Fibroblast of mammary gland (primary cell): ENCODE measurements at places on chromosomes 7 and 10.
A peak's percentile ranks its signal among the peaks of the same experiment; 100 is the strongest.

GRCh38 chr10:19119191-19119590 is 70.6 kb downstream of the MALRD1 start:
- no peak for DNase-seq

DNA sequence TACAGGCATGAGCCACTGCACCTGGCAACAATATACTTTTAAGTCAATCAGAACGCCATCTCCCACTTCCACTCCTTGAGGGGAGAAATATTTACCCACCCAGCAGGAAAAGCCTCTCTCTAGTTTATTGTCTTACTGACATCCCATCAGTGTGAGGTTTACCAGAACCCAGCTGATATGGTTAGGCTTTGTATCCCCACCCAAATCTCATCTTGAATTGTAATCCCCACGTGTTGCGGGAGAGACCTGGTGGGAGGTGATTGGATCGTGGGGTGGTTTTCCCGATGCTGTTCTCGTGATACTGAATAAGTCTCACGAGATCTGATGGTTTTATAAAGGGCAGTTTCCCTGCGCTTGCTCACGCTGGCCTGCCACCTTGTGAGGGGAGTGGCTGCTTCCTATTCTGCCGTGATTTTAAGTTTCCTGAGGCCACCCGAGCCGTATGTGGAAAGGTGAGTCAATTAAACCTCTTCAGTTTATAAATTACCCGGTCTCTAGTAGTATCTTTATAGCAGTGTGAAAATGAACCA is 37.5 kb upstream of the TPK1 start:
- no peak for DNase-seq

- no peak for DNase-seq
These were observed 175.9 kb downstream of the CUX1 start for GRCh38 chr7:101993311-101993710.

- peak; percentile 53 for DNase-seq
These were observed 49.5 kb downstream of the GNAI1 start for GRCh38 chr7:80183900-80184685.

GRCh38 chr7:3605222-3605621 is 304.2 kb downstream of the SDK1 start:
- no peak for DNase-seq

DNA sequence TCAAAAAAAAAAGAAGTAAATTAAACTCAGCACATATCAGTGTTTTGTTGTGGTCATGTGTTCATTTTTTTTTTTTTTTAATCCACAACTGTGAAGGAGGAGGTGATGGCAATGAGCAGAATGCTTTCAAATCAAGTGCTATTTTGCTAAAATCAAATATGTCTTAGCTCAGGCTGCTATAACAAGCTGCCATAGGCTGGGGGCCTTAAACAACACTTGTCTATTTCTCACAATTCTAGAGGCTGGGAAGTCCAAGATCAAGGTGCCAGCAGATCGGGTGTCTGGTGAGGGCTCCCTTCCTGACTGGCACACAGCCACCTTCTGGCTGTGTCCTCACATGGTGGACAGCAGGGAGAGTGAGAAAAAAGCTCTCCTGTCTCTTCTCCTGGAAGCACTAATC is 203.9 kb downstream of the FAM107B start:
- DNase-seq = no peak

DNA sequence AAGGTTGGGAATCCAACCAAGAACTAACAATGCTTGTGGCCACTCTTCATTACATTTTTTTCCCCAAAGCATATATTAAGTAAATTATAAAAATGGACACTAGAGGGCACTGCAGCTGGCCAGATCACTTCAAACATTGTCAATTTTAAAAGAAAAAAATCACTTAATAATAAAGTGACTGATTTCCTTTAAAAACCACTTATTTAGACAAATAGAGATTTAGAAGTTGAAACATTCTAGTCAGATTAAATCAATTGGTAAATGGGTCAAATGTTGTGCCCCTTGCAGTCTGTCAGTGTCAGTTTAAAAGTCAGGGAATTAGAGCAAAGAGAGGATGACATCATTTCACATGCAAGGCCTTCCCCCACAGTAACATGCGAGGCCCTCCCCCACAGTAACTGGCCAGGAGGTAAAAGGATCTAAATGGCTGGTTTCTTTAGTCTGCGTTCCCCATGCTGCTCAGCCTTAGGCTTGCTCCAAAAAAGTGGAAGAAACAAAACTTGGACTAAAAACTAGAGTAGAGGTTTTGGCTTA is 177.9 kb downstream of the SKAP2 start:
- DNase-seq = peak; percentile 90

- DNase-seq = no peak
These were observed 41.9 kb downstream of the DGKI start for GRCh38 chr7:137804836-137805235.

- DNase-seq = no peak
These were observed 311.8 kb upstream of the ZNF32 start for GRCh38 chr10:43960477-43960876.

- DNase-seq = no peak
These were observed 3.0 kb upstream of the STMP1 start for GRCh38 chr7:135659159-135659846.

- DNase-seq = no peak
These were observed 26.8 kb upstream of the MYO3A start for GRCh38 chr10:25907261-25907660.

DNA sequence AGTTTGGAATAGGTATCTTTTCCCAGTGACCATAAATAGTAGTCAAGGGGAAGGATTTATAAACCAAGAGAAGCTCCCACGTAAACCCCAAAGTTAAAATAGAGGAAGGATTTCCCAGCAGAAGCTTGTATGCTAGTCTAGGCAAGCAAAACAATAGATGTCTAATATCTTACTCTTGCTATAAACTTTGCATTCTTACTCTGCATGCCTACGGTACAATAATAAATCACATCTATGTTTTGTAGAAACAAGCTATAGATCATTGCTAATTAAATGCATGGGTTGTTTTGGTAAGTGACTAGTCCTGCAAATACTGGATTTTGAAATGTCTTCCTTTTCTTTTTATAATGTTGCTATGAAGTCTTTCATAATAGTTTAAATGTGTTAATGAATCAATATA is 585.5 kb downstream of the INHBA start:
- DNase-seq = no peak

DNA sequence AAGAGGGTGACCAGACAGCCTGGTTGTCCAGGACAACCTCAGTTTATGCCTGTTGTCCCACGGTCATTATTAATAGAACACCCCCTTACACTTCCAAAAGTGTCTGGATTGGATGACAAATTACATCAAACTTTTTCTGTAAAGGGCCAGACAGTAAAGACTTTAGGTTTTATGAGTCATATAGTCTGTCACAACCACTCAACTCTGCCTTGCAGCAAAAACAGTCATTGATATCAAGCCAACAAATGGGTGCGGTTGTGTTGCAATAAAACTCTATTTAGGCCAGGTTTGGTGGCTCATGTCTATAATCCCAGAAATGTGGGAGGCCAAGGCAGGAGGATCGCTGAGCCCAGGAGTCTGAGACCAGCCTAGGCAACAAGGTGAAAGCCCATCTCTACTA is 66.7 kb upstream of the ATP6V0A4 start:
- DNase-seq = peak; percentile 92

DNA sequence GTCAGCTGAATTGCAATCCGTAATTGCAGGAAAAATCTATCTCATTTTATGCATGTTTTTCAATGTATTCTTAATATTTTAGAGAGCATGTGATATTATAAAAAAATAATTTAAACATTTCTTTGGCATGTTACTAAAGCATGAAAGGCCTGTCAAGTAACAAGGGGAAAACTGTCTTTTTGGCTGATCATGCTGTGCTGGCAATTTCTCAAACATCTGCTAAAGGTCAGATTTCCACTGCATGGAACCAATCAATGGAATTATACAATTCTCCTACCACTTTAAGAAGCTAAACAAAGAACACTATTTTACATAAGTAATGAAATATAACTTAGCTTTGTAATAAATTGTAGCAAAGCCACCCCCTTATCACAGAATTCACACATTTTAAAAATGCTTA is 49.4 kb downstream of the JMJD1C start:
- peak; percentile 75 for DNase-seq

GRCh38 chr10:86829472-86829871 is 73.1 kb downstream of the BMPR1A start:
- no peak for DNase-seq

GRCh38 chr7:138433583-138434443 is 26.2 kb upstream of the TRIM24 start:
- no peak for DNase-seq

- no peak for DNase-seq
These were observed 36.7 kb upstream of the GALNTL5 start for GRCh38 chr7:151919595-151919994.

GRCh38 chr7:126979722-126980121 is 273.0 kb downstream of the GRM8 start:
- no peak for DNase-seq
